ENCODE measurements at places on chromosomes 7 and 10.
A peak's percentile ranks its signal among the peaks of the same experiment; 100 is the strongest.

- no peak for DNase-seq
Measured at GRCh38 chr7:121020989-121021969, 32.8 kb downstream of the CPED1 start.

GRCh38 chr10:1492641-1493040 is 244.7 kb downstream of the ADARB2 start:
- no peak for DNase-seq

DNA sequence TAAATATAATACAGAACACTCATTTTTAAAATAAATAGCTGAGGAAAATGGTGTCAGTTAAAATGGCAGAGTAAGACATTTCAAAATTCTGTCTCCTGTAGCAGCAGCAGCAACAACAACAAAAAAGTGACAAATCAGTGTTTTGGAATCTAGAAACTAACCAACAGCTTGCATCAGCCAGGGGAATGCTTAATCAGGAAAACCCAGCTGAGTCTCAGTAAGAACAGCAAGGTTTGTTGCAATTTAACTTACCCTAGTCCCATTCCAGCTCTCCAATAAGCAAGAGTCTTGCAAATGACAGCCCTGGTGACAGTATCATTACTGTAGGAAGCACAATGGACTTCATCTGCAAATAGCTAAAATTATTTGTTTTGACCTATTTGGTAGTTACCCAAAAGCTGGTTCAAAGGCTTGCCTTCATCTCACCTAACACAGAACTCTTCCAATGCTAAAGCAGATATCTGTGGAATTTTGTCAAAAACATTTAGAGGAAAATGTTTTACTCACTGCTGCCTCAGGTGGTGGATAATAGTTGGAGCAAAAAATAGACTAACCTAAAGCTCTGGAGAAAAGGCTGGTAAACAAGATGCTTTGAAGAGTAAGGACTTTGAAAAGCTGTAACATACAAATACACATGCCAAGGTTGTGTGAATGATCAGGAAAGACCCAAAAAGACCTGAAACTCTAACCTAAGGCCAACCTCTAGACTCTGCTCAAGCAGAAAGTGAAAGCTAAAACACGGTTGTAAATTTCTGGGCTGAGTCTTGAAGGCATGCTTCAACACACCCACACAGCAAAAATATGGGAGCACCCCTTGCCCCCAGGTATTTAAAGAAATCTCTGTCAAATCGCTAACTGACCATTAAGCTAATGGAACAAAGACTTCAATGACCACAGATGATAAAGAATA is 9.9 kb upstream of the ARHGAP22 start:
- peak; percentile 70 for DNase-seq

GRCh38 chr7:29127527-29127926 is 18.8 kb downstream of the CPVL start:
- DNase-seq, result no peak

GRCh38 chr7:43490016-43490415 is 92.9 kb upstream of the STK17A start:
- no peak for DNase-seq

DNA sequence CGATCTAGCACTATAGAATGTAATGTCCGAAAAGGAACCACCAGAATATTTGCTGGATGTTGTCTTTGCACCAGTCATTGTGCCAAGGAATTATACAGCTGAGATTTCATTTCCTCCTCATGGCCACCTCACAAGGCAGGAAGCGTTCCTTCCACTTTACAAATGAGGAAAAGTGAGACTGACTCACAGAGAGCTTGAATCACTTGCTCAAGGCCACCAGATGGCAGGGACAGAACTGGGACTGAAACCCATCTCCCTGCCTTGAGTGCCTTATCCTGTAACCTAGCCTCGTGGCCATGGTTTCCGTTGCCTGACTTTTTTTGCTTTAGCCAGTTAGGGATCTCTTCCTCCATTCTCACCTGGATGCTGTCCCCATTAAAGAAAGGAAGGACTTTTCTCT is 44.7 kb upstream of the PDZD8 start:
- peak; percentile 51 for DNase-seq

GRCh38 chr7:44099669-44100068 is 4.5 kb upstream of the AEBP1 start:
- no peak for DNase-seq

DNA sequence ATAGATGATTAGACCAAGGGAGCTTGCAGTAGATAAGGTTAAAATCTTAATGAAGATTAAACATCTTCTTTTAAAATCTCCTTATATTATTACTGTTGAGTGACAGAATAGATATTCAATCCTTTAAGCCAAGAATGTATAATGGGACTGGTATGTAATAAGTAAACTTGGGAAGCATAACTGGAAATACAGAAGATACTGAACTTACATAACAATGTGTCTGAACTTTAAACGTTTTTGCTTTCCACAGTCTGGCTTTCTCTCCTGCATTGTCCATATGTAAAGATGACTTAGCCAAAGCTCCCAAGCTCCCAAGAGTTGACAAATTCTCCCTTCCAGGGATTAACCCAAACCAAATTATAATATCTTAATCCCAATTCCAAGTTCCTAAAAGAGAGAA is 129.8 kb downstream of the KCND2 start:
- no peak for DNase-seq
